ENCODE measurements at places on chromosomes 1 and 21.

DNA sequence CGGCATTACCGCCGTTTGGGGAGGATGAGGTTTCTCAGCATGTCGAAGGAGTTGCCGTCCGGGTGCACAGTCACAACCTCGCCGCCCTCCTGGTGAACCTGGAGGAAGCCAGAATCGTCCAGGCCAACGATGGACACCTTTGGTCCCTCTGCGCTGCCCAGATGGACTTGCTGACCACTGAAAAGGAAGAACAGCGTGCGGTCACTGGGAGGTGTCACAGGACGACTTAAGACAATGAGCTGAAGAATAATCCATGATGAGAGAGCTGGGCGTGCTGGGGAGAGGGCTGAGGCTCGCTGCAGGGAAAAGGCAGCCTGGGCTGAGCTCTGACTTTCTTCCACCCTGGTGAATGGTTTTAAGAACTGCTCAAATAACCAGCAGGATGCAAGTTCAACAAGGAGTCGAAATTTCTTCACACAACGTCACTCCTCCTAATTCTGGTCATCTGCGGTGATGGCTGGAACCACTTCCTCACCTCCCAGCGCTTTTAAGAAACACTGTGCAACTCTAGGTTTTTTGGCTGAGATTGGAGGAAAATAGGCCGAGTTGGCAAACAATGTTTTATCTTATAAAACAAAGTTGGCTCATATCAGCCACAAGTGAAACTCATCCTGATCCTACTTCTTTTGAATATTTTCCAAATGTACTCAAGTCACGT is 55.5 kb downstream of the SIM2 start:
- no peak for DNase-seq

- DNase-seq: no peak
Observed at GRCh38 chr1:118021668-118022067, 92.1 kb downstream of the WDR3 start.

GRCh38 chr1:179178183-179178582 is 51.3 kb downstream of the ABL2 start:
- DNase-seq: no peak

- no peak for DNase-seq
Observed at GRCh38 chr1:174974711-174975119, 25.0 kb upstream of the CACYBP start.

DNA sequence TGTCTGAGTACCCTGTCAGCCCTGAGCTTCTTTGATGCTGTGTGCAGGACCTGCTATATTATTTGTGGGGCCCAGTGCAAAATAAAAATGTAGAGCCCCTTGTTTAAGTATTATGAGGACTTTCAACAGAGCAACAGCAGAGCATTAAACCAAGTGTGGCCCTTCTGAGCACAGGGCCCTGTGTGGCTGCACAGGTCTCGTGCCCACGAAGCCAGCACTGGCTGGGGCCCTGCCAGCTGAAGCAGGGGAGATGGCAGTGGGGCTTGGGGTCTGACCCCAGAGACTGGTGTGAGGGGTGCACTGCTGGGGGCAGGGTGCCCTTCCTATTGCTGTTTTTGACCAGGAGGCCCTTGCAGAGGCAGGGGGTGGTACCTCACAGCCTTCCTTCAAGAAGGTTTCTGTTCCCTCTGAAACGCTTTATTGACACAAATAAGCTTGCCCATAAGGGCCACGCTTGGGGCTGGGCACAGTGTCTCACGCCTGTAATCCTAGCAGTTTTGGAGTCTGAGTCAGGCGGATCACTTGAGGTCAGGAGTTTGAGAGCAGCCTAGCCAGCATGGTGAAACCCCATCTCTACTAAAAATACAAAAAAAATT is 2.2 kb upstream of the SEMA4A start:
- no peak for DNase-seq

Data from hematopoietic multipotent progenitor cell treated with erythropoietin and hydrocortisone succinate and interleukin-3 and kit ligand, for 8 days (in vitro differentiated cells).